ENCODE measurements at places on chromosomes 1 and 21.

GRCh38 chr1:95195046-95195445, 39.0 kb upstream of the RWDD3 start:
- no peak for DNase-seq

GRCh38 chr1:90175490-90176167, 180.7 kb downstream of the ZNF326 start:
- no peak for DNase-seq

- no peak for DNase-seq
These were observed 71.9 kb downstream of the SCCPDH start for GRCh38 chr1:246795906-246796694.

DNA sequence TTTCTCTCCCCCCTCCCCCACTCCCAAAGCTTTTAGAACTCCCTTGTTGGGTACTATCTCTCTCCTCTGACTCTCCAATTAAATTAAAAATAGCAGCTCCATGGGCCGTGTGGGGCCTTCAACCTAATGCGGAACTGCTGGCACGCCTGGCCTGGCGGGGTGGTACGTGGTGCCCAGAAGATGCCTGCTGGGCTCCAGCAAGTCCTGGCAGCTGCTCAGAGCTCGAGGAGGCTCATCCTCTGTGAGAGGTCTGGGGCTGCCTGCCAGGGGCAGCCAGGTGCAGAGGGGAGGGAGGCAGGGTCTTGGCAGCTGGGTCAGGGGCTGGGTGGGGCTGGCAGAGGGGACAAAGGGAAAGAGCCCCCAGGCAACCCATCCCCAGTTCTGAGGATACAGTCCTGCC, 74.4 kb downstream of the ACTL8 start:
- no peak for DNase-seq

- DNase-seq: no peak
These were observed 6.3 kb downstream of the EXTL1 start for GRCh38 chr1:26027716-26028489.

DNA sequence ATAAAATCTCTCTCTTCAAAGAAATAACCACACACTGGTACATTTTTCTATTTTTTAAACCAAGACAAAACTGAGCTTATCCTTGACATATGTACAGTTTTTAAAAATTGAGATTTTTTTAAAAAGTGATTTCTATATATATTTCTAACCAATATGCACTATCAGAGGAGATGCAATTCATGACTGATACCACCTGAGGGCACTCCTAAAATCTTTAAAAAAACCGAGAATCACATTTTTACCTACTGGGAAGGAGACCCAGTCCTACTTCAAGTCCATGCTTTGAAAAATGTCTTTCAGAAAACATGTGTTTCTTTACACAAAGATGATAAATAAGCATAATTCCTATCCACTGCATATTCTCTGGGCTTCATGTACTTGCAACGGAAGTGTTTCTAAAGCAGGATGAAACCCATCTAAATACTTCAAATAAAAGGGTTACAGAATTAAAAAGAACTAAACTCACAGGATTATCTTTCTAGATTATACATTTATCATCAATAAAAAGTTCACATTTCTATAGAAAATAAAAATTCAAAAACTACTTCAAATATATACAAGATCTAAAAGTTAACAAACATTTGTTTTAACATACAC, 98.6 kb downstream of the ENAH start:
- no peak for DNase-seq

DNA sequence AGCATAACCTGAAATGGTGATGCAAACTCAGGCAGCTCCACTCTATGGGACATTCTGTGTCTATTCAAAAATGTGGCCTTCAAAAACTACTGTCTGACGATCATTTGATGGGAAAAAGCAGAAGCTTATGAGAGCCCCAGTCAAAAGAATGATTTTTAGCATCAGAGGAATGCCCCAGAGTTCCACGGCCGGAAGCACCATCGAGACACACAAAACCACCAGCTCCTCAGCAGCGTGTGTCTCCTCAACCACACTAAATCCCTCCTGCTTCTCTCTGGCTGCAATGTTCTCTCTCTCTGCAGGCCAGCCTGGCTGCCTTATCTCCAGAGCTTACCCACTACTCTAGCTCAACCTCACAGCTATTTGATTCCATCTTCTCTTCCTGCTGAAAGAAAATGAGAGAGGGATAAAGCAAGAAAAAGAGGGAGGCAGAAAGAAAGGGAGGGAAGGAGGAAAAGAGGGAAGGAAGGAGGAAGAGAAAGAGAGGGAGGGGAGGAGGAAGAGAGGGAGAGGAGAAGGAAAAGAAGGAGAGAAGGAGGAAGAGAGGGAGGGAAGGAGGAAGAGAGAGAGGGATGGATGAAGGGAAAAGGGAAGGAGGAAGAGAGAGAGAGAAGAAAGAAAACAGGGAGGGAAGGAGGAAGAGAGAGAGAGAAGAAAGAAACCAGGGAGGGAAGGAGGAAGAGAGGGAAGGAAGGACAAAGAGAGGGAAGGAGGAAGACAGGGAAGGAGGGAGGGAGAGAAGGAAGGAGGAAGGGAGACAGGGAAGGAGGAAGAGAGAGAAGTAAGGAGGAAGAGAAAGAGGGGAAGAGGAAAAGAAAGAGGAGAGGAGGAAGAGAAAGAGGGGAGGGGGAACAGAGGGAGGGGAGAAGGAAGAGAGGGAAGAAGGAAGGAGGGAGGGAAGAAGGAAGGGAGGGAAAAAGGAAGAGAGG, 33.5 kb upstream of the LAPTM5 start:
- peak; percentile 66 for DNase-seq

DNA sequence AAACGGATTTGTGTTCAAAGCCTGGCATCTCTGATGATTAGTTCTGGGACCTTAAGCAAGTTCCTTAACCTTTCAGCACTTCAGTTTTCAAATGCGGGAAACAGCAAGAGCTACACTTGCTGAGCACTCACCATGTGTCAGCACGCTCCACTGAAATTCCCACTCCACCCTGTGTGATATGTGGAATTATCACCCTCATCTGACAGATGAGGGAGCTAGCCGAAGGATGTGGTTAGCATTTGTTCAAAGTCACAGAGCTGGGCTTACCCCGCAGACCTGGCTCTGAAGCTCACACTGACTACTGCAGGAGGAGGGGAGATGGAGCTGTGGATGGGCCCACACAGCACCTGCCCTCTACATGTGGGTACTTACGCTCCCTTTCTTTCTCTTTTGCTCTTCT, 29.1 kb downstream of the IL12RB2 start:
- DNase-seq: peak; percentile 88

- DNase-seq: no peak
These were observed 5.1 kb downstream of the TLCD4 start for GRCh38 chr1:95122151-95122697.

DNA sequence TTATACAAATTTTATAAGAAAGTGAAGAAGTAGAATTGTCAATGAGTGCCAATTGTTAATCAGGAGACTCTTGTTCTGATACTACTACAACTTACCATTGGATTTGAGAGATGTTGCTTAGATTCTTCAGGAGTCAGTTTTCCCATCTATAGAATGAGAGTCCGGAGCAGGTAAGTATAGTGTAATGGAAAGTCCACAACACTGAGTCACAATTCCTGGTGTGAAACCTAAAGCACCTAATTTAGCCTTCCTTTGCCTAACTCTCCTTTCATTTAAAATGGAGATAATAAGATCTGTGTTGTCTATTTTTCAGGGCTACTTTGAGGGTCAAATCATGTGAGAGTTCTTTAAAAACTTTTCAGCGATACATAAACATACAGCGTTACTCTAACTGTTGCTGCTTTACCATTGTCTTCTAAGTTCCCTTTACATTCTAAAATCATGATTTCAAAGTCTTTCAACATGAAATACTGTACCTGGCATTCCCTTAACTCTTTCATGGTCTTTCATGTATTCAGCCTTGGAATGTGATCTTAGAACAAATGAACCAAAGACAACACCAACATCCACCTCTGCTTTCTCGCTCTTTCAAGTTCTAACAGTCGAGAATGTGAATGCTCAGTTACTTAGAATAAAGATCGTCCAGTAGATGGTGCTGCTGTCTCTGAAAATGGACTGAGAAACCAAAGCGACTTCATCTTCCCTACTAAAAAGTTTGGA, 90.9 kb downstream of the SLC30A10 start:
- DNase-seq: peak; percentile 59

DNA sequence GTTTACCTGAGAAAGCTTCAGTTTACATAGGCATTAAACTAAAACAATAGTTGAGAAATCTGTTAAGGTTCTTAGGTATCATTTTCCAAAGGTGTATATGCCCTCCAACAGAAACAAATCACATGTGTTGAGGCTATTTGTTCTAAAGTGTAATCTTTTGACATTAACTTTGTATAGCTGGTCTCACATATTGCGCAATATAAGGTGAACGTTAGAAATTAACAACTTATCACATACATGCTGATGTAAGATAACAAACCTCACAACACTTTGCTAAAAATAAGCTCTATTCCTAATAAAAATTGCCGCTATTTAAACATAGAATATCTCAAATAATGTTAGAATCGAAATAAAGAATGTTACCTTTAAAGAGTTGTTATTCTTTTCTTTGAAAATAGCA, 340.6 kb downstream of the SRGAP2C start:
- DNase-seq: no peak

GRCh38 chr1:231786126-231786525, 159.5 kb downstream of the DISC1 start:
- no peak for DNase-seq

DNA sequence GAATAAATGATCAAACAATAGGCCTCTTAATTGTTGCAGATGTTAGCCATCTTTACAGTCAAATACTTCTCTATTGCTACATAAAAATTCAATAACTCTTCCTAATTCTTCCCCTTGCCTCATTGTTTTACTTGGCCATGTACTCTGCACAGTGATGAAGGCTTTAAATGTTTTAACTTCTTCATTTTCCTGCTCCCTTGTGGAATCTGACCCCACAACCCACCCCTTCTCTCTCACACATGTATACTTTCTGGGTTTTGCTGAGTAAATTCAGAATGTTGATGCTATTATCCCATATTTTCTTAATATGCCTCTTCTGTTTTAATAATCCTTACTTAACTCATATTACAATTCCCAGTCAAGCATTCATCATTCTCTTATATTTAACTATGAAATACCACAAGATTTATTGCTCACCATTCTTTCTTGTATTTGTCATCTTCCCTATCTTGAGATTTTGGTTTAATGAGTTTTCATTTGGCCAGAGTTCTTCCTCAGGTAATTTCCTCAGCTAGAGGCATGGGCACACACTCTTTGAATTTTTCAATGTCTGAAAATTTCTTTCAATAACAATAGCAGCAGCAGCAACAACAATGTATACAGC, 327.8 kb upstream of the USP24 start:
- no peak for DNase-seq

DNA sequence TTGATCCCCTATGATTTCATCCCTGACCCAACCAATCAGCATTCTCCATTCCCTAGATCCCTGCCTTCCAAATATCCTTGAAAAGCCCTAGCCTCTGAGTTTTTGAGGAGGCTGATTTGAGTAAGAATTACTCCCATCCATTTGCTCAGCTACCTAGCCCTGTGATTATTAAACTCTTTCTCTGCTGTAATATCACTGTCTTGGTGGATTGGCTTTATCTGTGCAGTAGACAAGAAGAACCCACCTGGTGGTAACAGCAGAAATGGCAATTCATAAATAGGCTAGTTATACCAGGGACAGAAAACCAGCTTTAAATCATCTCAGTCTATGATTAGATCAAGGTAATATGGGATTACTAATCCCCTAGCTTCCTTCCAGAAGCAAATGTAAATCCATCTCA, 13.0 kb downstream of the IL20 start:
- DNase-seq: no peak

DNA sequence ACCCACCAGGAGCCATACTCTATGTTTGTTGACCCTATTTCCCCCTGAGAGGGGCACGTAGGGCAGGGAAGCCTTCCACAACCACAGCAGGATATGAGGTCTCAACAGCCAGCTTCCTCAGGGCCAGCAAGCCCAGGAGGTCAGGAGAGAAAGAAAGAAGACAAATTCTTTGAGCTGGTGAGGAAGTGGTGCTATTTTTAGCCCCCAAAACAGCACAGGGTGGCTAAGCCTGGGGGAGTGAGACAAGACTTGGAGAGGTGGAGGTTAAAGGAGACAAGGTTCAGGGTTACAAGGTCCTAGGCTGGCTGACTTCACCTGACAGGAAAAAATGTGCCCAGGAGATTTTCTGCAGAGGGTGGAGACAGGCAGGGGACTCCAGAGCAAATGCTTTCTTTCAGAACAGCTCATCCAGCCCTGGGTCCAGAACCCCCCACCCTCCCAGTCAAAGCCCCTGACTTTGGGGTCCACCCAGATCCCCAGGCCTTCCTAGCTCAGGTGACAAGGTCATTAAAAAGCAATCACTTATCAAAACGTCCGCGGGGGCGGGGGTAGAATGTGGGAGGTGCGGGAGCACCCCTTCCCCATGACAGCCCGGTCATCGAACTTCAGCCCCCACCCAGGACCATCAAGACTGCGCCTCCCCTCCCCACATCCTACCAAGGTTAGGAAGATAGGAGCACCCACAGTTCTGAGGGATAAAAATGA, 1.3 kb downstream of the SV2A start:
- DNase-seq: peak; percentile 62

GRCh38 chr21:39016740-39017315, 166.4 kb downstream of the PSMG1 start:
- DNase-seq: no peak

All from activated CD4-positive, alpha-beta T cell treated with anti-CD3 and anti-CD28 coated beads, Interleukin-2, amount 10 ng/mL, durations not matched to agents 24 days and 14 days (primary cell).